GM03348 (cell line): ENCODE measurements at places on chromosomes 5 and 9.

DNA sequence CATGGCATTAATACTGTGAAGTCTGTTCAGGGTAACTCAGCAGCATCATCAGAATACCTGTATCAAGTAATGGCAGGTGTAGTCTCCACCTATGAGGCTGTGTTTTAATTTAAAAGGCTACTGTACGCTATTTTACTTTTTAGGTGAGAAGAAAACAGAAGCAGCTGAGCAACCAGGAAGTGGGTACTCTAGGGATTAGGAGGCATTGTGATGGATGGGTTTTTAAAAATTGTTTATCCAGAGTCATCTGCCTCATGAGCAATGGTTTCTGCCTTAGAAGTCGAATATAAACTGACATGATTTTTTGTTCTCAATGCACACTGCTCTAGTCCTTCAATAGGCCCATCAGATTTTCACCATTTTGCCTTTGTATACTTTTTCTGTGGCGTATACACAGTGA, 42.6 kb downstream of the PSIP1 start:
- DNase-seq, result no peak

DNA sequence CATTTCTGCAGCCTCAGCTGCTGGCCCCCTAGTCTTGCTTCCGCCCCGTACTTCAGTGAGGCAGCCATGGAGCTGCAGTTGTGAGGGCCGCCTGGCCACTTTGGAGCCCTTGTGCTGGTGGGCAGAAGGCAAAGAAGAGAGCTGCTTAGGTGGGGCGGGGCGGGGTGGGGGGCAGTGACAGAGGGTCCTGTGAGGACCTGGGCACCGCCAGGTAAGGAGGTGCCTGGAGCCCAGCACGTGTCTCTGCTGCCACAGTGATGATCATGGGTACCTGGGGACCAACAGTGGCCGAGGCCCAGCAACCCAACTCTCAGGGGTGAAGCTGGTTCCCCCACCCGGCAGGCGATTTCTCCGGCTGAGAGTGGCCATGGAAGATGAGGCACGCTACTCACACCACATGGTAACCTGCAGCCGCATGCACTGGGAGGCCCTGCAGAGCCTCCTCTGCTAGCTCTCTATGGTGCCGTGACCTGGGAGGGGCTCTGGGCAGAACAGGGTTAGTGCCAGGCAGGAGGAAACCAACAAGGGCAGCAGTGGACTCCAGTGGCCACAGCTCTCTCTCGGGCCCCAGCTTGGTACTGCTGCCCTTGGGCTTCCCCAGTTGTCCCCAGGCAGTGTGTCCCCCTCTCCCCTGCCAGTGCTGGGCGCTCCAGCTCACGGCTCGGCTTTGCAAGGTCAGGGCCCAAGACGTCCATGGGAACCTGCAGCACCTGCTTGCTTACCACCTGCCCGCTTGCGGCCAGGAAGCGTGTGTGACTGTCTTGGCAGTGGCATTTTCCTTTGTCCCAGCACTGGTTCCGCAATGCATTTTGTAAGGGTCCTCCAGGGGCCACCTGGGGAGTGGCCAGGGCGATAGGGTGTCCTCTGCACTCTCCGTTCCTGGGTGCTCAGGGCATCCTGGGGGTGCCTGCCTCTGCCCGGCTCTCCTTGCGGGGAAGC, 24.0 kb downstream of the NDUFS6 start:
- DNase-seq, result no peak

DNA sequence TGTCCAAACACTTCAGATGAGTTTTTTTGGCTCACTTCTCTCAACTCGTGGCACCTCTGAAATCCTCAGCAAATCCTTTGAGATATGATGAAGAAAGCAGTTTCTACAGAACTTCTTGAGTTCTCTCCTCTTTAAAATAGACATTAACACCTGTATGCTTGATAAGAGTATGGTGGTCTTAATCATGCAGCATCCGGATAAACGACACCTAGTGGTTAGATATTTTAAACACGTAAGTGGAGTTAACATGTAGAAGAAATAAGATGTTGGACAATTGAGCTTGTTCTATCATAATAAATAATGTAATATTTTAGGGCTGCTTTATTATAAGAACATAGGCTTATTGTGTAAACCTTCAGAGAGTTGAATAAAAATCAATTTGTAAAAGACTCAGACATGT, 324.8 kb downstream of the CYLC2 start:
- DNase-seq, result no peak

GRCh38 chr9:112887381-112887780, 3.3 kb downstream of the SLC46A2 start:
- no peak for DNase-seq

- no peak for DNase-seq
These were observed 75.9 kb upstream of the ADAMTSL1 start for GRCh38 chr9:18398038-18398437.

DNA sequence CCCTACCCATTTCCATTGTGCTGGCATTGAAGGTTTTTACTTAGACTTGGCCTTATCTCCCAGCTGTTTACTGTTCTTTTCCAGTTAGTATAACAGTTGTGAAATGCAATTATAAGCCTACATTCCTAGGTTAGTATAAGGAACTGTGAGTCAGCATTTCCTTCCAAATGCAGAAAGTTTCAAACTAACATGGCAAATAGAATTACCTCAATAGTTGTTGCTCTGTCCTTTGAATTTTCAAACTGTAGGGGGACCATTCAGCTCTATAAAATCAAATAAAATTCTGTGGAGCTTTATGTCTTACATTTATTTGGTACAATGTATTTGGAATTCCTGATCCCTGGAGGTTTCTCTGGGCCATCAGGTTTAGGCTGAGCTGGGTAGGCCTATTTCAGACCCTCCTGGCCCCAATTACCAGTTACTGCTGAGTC, 47.2 kb downstream of the ARHGEF28 start:
- peak; percentile 68 for DNase-seq

DNA sequence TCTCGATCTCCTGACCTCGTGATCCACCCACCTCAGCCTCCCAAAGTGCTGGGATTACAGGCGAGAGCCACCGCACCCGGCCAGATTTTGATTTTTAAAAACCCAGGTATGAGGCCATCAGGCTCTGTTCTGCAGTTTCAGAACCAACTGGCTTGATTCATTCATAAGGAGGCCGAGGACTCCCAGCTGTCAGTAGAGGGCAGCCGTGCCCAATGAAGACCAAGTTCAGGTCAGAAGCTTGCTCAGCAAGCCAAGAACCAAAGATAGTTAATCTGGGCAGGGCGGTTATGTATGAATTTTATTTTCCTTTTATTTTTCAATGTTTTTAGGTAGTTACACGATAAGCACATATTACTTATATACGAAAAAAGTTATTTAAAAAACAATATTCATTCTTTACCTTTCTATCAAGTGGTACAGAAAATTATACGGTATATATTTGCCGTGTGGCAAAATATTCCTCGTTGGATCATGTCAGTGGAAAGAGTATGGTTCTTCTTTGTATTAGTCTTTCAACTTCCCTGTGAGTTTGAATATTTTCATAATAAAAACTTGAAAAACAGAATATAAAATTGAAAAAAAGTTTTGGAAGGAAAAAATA, 18.0 kb downstream of the MGAT1 start:
- DNase-seq, result peak; percentile 89

DNA sequence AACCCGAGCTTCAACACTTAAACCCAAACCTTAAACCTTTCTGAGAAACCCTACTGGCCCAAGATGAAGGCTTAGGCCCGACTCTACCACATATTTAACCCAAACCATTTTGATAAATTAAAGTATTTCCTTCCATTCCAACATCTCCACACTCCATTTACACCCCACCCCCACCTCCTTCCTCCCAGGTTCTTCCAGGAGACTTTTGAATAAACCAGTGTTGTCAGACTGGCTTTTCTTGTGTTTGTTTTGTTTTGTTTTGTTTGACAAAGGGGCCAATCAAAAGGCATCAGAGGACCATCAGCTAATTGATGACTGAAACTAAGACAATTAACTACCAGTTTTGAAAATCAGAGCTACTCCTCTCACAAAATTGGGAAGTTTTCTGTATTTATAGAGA, 4.6 kb upstream of the ZNF608 start:
- no peak for DNase-seq

- no peak for DNase-seq
These were observed 4.3 kb downstream of the CNOT8 start for GRCh38 chr5:154862766-154863165.
